ENCODE measurements at places on chromosomes 5 and 9. TPM values are rescaled to one million over a fixed set of nuclear protein-coding genes. Genes with fewer than 3 reads are reported as not detected.

PHF24 gene
- total RNA-seq: 1.0 TPM

PCDHGB1 gene
- total RNA-seq: 0.82 TPM

FGF10 gene
- 0.34 TPM for total RNA-seq

ACTBL2 gene
- not detected for total RNA-seq

SLC23A1 gene
- not detected for total RNA-seq

SPATA31E1 gene
- not detected for total RNA-seq

SLU7 gene
- 42.0 TPM for total RNA-seq

ELP1 gene
- total RNA-seq: 12.9 TPM

ELL2 gene
- total RNA-seq: 21.7 TPM

NR5A1 gene
- not detected for total RNA-seq
